ENCODE measurements at places on chromosomes 4 and X.

- no peak for DNase-seq
These were observed 7.4 kb downstream of the ATOH1 start for GRCh38 chr4:93835929-93836328.

DNA sequence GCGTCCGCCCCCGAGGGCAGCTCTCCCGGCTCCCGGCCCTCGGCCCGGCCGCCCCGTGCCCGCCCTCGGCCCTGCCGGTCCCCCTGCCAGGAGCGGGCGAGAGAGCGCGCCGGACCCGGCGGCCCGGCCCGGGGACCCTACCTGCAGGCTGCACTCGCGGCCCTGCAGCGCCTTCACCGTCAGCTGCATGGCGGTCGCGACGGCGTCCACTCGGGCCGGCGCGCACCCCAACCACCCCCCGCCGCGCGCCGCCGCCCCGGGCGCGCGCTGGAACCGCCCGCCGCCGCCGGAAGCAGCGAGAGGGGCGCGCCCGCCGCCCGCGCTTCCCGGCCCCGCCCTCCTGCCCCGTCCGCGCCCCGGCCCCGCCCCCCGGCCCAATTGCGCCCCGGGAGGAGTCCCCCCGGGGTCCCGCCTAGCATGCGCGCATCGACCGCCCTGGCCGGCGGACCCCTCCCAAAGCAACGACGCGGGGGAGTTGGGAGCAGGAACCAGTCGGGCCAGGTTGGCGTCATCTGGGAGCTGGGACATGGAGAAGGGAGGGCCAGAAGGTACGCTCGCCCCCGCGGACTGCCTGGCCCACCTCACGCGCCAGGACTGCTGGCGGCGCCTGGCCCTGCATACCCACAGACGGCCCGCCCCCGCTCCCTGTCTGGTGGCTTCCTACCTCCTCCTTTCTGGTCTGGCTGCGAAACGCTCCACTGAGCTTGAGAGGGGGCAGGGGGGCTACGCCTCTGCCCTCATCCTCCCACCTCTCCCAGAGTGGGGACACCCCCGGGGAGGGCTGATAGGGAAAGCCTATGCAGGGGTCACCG lies at the start of gene UBL4A:
Gene UBL4A, minus strand, starts transcription at position 220 of the 812 bp plus-strand sequence. Its CDS starts 31 bp downstream, at position 189.
- peak; percentile 25 for DNase-seq

DNA sequence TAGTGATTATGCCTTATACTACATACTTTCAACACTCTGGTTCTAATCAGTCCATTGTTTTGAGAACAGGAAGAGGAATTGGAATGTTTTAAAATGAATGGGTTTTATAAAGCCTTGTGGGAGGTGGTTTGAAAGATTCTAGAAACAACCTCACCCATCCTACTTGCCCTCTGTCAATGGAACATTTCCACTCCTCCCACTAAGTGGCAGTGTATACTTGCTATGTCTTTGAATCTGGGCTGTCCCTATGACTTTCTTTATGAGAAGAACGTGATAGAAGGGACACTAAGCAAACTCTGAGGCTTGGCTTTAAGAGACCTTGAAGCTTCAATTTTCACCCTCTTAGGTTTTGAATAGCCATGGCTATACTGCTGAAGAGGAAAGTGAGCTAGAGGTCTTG lies 611.2 kb downstream of the PPP4R3C start:
- no peak for DNase-seq

DNA sequence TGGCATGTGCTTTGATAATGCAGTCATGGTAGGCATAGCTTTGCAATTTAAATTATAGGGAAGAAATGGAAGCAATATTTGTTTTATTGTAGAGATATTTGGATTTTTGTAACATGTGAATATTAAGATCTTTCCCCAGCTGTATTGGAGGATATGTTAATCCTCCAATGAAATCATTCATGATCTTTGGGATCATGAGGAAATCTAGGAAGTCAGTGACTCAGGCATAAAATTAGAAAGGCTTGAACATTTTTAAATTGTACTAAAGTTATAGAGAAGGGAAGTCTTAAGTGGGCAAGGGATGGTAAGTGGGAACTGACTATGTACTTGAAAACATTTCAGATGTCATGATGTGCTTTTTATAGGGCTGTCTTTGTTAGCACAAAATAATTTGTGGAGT lies 46.8 kb downstream of the FIP1L1 start:
- DNase-seq = no peak

- peak; percentile 68 for DNase-seq
These were observed 28.4 kb downstream of the GUCY1B1 start for GRCh38 chr4:155787113-155787710.

- DNase-seq = no peak
These were observed 315.8 kb downstream of the STIM2 start for GRCh38 chr4:27176400-27176799.

DNA sequence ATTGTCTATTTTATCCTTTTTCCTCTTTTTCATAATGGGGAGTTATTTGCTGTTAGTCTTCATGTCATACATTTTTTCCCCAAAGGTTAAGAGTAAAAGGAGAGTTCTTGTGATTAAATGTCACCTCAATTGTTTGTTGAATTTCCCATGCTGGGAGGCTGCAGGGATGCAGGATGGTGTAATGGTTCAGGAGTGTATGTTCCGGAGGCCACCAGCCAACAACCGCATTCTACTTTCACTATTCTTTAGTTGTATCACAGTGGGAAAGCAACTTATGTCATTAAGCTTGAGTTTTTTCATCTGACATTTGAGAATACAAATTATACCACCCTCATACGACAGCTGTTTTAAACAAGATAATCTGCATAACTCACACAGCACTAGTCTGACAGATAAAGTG lies 15.4 kb downstream of the AFP start:
- no peak for DNase-seq

All from inflammatory macrophage treated with lipopolysaccharide for 4 hours (primary cell).